Erythroblast (primary cell): ENCODE measurements at places on chromosomes 4 and X.

GRCh38 chr4:148112231-148112982 lies 329.8 kb downstream of the NR3C2 start:
- no peak for DNase-seq

- no peak for DNase-seq
Measured at GRCh38 chr4:182513587-182514291, 270.5 kb downstream of the TENM3 start.

- DNase-seq = no peak
Measured at GRCh38 chr4:124152132-124152531, 560.4 kb downstream of the ANKRD50 start.

GRCh38 chr4:126124818-126125217 lies 810.1 kb downstream of the FAT4 start:
- DNase-seq = no peak

GRCh38 chr4:114137984-114138383 lies 158.5 kb upstream of the ARSJ start:
- no peak for DNase-seq

- DNase-seq = no peak
Measured at GRCh38 chrX:38379088-38379487, 26.7 kb downstream of the OTC start.

DNA sequence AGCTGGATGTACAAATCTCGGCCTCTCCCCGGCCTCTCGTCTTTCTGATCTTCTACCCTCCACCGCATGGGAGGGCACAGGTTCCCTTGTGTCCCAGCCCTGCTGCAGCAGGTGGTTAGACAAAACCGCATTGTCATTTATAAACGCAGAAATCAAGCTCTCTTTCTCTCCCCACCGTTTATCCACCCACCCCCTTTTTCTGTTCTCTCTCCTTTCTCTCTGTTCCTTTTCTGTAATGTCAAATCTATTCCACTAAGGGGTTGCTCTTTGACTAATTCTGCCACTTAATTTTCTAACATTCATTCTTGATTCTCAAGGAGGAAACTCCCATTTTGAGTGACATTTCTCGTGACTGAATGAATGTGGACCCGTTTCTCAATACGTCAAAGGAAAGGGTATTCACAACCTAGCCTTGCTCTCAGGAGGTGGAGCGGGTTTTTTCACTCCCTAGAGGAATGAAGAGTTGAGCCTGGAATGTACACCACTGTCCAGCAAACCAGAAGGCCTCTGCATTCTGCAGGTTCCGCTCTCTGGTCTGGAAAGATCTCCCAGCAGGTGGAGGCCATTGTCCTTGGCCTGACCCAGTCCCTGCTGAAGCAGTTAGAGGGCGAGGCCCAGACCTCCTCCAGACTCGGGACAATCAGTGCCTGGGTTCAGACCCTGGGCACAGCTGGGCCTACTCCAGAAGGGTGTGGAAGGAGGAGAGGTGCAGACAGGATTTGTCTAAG lies 70.9 kb upstream of the ENPP6 start:
- DNase-seq = no peak

GRCh38 chr4:39426728-39427127 lies 20.0 kb downstream of the KLB start:
- no peak for DNase-seq

DNA sequence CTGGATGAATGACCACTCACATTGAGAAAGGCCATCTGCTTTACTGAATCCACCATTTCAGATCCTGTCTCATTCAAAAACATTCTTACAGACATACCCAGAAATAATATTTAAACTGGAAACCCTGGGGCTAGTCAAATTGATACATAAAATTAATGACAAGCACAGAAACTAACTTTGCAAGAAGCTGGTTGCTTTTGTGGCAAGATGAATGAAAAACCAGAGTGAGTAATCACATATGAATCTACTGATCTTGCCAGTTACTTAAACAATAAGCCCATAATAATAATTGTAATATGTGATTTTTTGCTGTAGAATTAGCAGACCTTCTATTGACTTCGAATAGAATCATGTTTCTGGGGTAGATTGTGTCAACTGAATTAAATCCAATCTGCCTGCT lies 235.1 kb downstream of the PPARGC1A start:
- DNase-seq = no peak

DNA sequence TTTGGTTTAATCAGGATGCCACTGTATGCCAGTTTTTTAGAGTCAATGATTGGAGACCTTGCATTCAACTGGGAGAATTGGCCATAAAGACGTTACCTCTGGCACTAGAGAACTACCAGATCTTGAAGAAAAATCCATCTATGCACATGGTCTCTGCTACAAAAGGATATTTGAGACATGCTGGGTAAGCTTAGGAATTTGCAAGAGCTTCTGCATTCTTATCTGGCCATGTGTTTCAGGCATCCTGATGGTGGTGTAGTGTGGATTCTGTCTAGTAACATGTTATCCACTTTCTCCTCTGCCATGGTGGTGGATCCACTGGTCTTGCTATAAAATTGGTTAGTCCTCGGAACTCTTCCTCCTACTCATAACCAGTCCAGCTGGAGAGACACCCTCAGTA lies 185.3 kb upstream of the WDFY3 start:
- no peak for DNase-seq

DNA sequence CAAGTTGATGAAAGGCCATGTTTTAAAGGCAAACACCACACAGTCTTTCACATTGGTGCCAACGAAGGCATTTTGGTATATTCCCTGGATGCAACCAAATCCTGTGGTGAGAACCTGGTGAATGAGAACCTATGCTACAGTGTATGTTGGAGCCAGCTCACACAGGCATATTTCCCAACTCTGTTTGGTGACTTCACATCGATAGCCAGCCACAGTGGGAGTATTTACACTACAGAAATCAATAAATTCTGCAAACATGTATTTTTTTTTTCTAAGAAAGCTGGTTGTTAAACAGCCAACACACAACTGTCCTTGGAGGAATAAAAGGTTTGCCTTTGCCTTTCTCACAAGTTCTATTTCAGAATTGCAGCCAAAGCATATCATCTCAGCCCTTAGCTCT lies 691.0 kb downstream of the GRID2 start:
- DNase-seq = no peak

DNA sequence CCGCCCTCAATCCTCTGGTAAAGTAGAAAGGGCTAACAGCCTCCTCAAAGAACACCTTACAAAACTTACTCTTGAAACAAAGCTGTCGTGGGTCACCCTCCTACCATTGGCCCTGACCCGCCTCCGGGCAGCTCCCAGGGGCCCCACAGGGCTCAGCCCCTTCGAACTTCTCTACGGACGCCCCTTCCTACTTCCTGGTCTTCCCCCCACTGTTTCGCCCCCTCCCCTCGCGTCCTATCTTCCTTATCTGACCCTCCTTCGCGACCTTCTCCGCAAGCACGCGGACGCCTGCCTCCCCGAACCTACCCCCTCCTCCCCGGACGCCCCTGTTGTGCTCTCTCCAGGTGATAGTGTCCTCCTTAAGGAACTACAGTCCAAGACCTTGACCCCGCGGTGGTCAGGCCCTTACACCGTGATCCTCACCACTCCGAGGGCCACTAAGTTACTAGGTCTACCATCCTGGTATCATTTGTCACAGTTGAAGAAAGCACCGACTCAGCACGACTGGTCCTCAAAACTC lies 963.1 kb downstream of the RPA4 start:
- DNase-seq = no peak

GRCh38 chr4:175871774-175872405 lies 59.8 kb upstream of the GPM6A start:
- no peak for DNase-seq

DNA sequence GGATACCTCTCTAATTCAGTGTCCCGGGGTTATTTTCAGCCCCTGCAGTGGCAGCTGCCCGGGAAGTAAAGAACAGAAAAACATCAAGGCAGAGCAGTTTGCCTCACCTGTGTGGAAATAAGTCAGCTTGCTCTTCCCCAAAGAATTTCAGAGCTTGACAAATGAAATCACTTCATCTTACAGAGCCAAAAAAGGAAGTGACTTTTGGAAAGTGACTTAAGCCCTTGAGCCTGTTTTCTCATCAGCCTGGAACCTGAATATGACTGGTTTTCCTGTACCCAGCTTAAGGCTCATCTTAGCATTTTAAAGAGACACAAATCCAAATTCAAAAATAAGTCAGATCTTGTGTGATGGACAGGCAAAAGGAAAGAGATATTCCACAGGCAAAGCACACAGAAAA lies 211.6 kb downstream of the RCHY1 start:
- no peak for DNase-seq

- DNase-seq = no peak
Measured at GRCh38 chr4:3657902-3658529, 108.2 kb upstream of the ADRA2C start.

GRCh38 chr4:122710434-122711308 lies 21.8 kb upstream of the BBS12 start:
- no peak for DNase-seq

- DNase-seq = no peak
Measured at GRCh38 chrX:130296743-130297142, 28.0 kb upstream of the ZNF280C start.

- no peak for DNase-seq
Measured at GRCh38 chr4:182866746-182867145, 50.4 kb downstream of the DCTD start.

DNA sequence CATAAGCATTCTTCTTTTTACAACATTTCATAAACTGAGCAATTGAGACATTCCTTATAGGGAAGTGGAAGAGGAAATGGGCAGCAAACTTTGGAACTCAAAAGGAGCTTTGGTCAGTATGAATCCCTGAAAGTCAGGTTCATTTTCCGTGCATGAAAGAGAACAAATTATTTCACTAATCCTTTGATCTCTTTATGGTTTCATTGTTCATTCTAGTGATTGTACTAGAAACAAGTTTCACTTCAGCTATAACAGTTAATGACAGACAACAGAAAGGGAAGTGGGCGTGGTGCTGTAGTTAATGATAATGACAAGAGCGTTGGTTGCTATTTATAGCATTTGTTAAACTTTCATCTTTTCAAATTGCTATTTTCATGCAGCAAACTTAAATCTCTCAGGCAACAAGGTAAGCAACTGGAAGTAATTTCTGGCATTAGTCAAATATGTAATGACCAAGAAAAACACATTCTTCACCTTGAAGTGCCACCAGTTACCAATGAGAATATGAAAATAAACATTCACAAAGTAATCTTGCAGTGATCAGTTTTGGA lies 98.4 kb downstream of the AREG start:
- DNase-seq = no peak

DNA sequence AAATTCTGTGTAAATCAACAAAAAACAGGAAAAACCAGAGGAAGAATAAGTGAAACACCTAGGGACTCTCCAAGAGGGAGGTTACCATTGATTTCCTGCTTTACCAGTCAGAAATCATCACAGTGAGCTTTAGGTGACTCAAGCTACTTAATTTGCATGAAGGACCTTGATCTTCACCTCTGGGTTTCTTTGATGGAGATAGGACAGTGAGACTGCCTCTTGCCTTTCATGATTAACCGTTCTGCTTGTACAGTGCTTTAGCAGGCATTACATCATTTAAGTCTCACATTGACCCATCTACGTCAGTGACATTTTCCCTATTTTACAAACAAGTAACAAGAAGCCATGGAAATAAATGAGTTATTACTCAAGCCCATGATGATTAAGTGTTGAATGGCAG lies 3.4 kb upstream of the GK start:
- no peak for DNase-seq

DNA sequence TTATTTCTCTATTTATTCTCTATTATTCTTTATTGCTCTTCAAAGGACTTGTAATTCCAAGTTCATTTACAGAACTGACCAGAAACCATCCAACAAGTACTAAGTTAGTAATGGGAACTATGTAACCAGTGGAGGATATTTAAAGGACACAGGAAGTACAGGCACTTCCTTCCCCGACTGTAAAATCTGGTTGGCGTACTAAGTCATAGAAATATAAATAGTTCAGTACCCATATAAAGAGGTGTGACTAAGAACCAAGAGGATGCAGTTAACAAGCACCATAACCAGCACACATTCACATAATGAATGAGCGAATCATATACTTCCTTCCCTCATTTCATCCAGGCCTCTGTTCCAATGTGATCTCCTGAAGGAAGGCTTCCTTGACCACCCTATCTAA lies 3.6 kb upstream of the EIF4E start:
- no peak for DNase-seq

DNA sequence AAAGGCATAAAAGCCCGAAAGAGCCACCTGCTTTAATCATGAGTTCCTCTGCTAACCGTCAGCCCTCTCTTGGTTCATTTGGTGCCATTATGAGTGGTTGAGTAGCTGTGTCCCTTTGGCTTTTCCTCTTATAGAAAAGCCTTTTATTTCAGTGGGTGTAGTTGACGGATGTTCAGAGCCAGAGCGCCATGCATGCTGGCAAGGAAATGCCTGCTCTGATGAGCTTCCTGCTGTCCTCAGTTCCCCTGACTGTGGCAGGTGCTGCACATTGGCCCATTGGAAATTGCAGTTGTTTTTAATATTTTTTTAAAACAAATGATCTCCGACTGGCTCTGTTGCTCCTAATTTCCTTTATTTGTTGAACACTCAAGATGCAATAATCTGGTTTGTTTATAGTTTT lies 77.3 kb upstream of the LIMCH1 start:
- DNase-seq = no peak

GRCh38 chr4:159268607-159269006 lies 165.7 kb downstream of the RAPGEF2 start:
- DNase-seq = no peak

- DNase-seq = no peak
Measured at GRCh38 chr4:55795341-55795740, 24.2 kb upstream of the EXOC1L start.

GRCh38 chr4:127148165-127148564 lies 484.6 kb upstream of the INTU start:
- DNase-seq = no peak

DNA sequence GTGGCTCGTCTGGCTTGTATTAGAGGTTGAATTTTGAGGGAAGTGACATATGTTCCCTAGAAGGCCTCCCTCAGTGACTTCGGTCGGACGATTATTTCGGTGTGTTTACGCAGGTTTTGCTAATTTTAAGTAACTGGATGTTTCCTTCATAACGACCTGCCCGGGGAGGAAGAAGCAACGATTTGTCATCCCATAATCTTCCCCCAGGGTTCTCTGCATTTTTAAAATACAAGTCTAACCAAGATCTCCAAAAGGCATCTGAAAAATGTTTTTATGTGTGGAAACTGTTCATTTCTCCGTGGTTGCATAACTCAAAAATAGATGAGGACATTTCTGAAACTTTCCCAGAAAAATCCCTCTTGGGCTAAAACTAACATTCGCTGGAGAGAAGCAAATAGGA lies 195.4 kb downstream of the SHOX start:
- DNase-seq = no peak

GRCh38 chr4:2757426-2757825 lies 1.3 kb upstream of the TNIP2 start:
- no peak for DNase-seq
